Stimulated activated CD8-positive, alpha-beta memory T cell treated with anti-CD3 and anti-CD28 coated beads, Interleukin-4, amount 100 ng/mL, for 1 hour (primary cell): ENCODE measurements at places on chromosomes 6 and 20.

GRCh38 chr20:18057994-18058349 is 256 bp upstream of the OVOL2 start:
- no peak for DNase-seq

DNA sequence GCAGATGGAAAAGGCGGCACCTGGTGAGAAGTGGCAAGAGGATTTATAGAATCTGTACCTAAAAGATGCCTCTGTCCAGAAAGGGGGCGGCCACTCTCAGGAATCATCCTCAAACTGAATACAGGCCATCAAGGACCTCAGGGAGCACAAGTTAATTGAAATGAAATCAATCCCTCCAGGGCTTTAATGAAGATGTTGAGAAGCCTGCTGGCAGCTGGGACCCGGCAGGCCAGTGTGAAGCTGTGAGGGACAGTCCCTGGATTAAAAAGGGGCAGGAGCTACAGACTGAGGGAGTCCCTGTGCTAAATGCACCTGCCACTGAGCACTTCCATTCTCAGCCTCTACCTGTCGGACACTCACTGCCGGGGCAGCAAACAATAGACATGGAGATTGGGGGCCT is 107.7 kb upstream of the GGTLC1 start:
- DNase-seq, result no peak

- DNase-seq, result no peak
Measured at GRCh38 chr6:17883665-17884497, 103.6 kb downstream of the KIF13A start.

DNA sequence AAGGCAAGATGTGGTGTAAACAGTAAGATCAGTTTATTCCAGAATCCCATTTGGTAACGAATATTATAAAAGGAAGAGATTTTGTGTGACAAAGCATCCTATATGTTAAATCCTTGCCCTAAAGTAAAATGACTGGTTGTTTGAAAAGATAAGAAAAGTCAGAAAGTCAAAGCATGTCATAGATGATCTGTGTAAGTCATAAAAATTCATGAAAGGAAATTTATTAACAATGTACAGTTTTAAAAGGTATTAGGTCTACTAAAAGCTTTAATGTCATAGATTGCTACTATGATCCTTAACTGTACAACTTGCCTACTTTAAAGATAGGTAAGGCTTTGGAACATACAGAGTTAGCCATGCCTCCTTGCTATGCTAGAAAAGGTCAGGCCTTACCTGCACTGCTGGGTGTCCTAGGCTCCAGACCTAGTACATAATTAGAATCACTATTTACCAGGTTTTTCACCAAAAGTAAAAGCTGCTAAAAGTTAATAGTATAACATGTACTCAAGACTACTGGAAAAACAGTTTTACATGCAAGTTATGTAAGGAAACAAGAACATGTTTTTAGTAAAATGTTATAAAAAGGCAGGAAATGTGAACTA is 1090.1 kb upstream of the ADGRB3 start:
- no peak for DNase-seq

DNA sequence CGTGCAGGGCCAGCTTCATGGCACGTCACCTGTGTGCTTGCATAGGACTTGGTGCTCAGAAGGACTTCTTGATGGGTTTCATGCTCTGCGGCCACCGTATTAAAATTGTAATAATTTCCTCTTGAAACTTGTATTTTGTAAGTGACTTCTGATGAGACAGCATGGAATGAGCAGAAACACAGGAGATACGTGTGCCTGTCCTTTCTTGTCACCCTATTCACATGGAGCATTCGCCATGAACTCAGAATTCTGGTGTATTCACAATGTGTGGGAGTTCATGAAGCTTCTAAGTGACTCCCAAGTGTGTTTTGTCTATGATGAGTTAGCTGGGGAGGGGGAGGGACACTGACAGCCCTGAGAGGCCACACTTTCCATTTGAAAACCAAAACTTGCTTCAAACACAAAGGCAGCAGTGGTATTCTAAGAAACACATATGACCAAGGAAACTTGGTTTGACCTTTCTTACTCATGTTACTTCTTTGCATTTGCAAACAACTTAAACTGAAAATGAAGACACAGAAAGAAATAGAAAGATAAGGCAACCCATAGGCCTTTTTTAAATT is 92.1 kb upstream of the NEDD9 start:
- no peak for DNase-seq

- DNase-seq, result no peak
Measured at GRCh38 chr6:148389086-148389485, 46.4 kb downstream of the SASH1 start.
